Naive B cell (primary cell): ENCODE measurements at places on chromosomes 6 and 20.
A peak's percentile ranks its signal among the peaks of the same experiment; 100 is the strongest.

DNA sequence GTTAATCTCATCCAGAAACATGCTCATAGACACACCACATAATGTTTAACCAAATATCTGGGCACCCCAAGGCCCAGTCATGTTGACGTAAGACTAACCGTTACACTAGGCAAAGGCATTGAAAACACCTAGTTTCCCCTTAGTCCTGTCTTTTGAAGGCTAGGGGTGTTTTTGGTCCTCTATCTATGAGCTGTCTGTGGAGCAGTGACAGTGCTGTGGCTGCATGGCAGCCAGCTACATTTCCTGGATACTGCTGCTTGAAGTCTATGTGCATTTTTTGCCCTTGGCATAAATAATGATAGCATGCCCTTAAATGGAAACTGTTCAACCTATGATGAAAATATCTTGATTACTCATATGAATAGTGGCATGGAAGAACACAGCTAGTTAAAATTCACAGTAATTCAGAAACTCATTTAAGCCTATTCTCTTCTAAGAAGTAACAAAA, 18.6 kb downstream of the FARS2 start:
- H3K4me3 ChIP-seq: no peak overlapping the region
- no peaks in the 10 kb centered on the region for H3K27me3 ChIP-seq
- DNase-seq: no peak
- peaks cover 16% of the 10 kb centered on the region for H3K4me1 ChIP-seq

DNA sequence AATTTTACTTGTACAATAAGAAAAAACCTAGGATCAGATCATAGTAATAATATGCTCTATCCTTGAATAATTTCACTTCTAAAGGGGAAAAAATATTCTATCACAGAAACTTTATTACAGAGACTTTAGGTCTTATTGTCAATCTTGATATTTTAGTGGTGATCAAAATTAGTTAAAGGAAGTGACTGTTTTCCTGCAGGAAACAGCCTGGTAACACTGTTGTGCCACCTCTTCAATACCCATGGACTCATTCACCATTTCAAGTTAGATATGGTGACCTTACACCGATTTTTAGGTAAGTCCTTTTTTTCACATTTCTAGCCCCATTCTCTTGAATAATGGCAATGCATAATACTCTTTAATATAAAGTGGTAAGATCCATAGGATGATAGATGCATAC, 99.2 kb downstream of the MTFR2 start:
- peaks cover 53% of the 10 kb centered on the region for H3K36me3 ChIP-seq
- no peak for DNase-seq
- no peaks in the 10 kb centered on the region for H3K27me3 ChIP-seq
- no peaks in the 10 kb centered on the region for H3K4me1 ChIP-seq
- H3K4me3 ChIP-seq: no peak overlapping the region

- no peaks in the 10 kb centered on the region for H3K36me3 ChIP-seq
- no peak for DNase-seq
- no peak overlapping the region for H3K4me3 ChIP-seq
- no peaks in the 10 kb centered on the region for H3K4me1 ChIP-seq
- no peaks in the 10 kb centered on the region for H3K27me3 ChIP-seq
- H3K27ac ChIP-seq: no peak overlapping the region
These were observed 137.8 kb downstream of the BTBD9 start for GRCh38 chr6:38501931-38502330.

DNA sequence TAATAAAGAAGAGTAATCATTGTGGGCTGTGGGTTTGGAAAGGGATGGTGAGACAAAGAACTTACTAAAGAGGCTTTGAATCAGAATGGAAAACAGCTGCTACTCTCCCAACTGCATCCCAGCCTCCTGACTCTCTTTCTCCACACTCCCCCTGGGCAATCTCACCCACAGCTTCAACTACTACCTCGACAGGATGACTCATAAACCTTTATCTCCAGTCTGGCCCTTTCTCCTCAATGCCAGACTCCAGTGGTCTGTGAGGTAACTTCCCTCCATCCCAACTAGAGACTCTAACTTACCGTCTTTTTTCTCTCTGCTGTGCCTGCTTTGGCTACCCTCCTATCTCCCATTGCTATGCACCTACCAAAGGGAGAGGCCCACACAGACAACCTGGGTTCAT, 135.3 kb upstream of the RREB1 start:
- H3K4me3 ChIP-seq: no peak overlapping the region
- DNase-seq: no peak
- H3K36me3 ChIP-seq: no peaks in the 10 kb centered on the region

DNA sequence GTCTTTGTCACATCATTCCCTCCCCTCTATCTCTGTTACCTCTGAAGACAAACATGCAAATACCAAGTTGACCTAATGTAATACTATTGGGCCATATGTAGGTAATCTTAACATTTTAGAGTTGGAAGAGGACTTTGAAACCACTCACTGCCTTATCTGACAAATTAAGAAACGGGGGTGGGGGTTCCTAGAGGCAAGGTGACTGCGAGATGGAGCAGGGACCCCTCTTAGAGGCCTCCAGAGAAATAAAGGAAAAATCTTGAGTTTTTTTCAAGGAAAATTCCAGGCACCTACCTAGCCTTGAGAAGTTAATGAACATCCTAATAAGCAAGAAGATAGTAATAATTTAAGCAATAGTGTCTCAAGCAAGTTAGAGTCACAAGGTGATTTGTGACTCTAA, 270.8 kb downstream of the CD83 start:
- no peak overlapping the region for H3K4me3 ChIP-seq
- H3K27ac ChIP-seq: peak overlapping the region; percentile 44
- no peaks in the 10 kb centered on the region for H3K36me3 ChIP-seq
- no peak for DNase-seq
- H3K4me1 ChIP-seq: peaks cover 39% of the 10 kb centered on the region

DNA sequence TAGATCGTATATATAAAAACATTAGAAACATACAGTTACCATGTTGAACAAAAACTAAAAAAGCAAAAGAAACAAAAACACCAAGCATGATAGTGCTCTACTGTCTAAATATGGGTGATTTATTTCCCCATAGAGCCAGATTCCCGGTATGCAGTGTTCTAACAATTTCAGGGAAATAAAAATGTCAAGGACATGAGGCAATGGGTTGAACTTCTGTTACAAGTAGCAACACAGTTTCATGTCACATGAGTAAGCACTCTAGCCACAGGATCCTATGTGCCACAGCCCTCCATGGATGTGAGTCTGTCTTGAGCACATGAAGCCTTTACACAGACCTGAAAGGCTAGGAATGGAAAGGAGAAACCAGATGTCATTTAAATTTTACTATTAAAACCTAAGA, 96.0 kb downstream of the MAP3K5 start:
- no peak overlapping the region for H3K27ac ChIP-seq
- H3K36me3 ChIP-seq: peaks cover 13% of the 10 kb centered on the region
- H3K27me3 ChIP-seq: no peaks in the 10 kb centered on the region
- H3K4me1 ChIP-seq: peaks cover 2% of the 10 kb centered on the region
- DNase-seq: no peak
- no peak overlapping the region for H3K4me3 ChIP-seq

DNA sequence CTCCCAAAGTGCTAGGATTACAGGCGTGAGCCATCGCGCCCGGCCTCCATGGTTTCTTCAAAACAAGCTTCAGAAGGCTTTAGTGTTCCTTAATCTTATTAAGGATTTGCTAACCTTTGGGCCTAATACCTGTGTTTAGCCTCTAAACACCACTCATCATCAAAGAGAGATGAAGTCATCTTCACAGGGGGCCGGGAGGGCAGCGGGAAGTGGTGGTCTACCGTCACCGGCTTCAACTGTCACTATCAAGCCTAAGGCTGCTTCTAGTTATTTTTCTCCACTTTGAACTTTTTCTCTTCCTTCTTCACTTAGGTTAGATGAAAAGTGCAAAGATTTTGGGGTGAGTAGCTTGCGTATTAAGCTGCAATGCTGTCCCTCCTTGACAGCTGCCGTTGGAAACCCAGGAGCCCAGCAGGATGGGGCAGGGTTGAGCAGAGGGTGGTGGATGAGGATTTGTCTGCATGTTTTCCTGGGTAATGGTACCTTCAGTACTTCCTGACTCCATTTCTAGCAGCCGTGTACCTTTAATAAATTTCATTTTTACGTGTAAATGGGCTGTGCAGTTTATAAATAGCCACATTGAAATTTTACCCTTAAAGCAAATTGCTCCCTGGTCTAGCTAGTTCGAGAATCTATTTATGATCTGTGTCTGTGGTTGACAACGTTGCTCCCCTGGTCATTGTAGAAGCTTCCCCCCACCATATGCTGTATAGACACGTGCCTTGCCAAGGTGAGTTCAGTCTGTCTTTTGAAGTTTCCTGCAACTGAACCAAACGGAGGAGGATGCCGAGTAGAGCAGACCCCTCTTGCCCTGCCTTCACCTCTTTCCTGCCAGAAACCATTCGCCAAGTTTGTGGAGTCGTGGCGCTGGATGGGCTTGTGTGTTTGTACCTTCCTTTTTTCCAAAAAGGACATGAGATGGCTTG, 64.8 kb downstream of the SYNJ2 start:
- DNase-seq: no peak
- no peaks in the 10 kb centered on the region for H3K27me3 ChIP-seq
- H3K27ac ChIP-seq: no peak overlapping the region
- H3K4me1 ChIP-seq: no peaks in the 10 kb centered on the region
- peaks cover 14% of the 10 kb centered on the region for H3K36me3 ChIP-seq

DNA sequence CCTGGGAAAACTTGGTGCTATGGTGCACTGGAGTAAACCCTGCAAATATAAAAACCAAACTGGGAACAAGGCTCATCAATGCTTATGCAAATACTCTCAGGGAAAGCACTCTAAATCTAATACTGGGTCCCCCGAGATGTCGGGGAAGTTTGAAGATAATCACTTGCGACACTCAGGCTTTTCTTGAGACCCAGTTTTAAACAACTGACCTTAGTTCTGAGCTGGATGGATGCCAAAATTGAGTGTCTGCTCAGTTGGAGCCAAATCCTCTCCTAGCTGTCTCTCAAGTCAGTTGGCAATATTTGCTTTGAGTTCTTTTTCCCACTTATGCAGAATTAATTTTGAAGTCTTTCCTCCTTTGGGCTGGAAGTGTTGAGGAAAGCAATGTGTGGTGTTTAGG, 75.5 kb upstream of the CD2AP start:
- no peaks in the 10 kb centered on the region for H3K36me3 ChIP-seq
- no peak overlapping the region for H3K4me3 ChIP-seq
- no peak for DNase-seq
- no peaks in the 10 kb centered on the region for H3K27me3 ChIP-seq

- no peaks in the 10 kb centered on the region for H3K36me3 ChIP-seq
- peak overlapping the region; percentile 80 for H3K27ac ChIP-seq
- H3K4me3 ChIP-seq: peak overlapping the region; percentile 75
- peaks cover 40% of the 10 kb centered on the region for H3K4me1 ChIP-seq
- no peaks in the 10 kb centered on the region for H3K27me3 ChIP-seq
These were observed 17.9 kb downstream of the MDGA1 start for GRCh38 chr6:37679539-37680476.

- no peak for DNase-seq
- H3K36me3 ChIP-seq: no peaks in the 10 kb centered on the region
- H3K4me3 ChIP-seq: no peak overlapping the region
- no peak overlapping the region for H3K27ac ChIP-seq
These were observed 431.6 kb downstream of the GJA1 start for GRCh38 chr6:121867095-121867494.

DNA sequence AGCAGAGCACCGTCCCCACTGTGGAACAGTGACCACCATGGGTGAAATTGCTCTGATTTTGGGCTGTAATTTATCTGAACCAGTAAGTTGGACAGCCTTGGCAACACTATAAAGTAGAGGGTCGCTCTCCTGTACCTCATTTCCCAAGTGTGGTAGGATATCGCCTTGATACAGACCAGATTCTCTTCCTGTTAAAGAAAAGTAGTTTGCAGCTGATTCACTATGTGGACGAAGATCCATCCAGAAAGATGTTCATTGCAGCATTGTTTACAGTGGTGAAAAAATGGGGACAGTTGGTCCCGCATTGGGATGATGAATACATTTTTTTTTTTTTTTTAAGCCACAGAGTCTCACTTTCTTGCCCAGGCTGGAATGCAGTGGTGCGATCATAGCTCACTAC, 74.3 kb downstream of the SLX4IP start:
- H3K4me3 ChIP-seq: no peak overlapping the region
- H3K27ac ChIP-seq: no peak overlapping the region
- H3K36me3 ChIP-seq: no peaks in the 10 kb centered on the region
- H3K4me1 ChIP-seq: peaks cover 20% of the 10 kb centered on the region
- H3K27me3 ChIP-seq: no peaks in the 10 kb centered on the region

DNA sequence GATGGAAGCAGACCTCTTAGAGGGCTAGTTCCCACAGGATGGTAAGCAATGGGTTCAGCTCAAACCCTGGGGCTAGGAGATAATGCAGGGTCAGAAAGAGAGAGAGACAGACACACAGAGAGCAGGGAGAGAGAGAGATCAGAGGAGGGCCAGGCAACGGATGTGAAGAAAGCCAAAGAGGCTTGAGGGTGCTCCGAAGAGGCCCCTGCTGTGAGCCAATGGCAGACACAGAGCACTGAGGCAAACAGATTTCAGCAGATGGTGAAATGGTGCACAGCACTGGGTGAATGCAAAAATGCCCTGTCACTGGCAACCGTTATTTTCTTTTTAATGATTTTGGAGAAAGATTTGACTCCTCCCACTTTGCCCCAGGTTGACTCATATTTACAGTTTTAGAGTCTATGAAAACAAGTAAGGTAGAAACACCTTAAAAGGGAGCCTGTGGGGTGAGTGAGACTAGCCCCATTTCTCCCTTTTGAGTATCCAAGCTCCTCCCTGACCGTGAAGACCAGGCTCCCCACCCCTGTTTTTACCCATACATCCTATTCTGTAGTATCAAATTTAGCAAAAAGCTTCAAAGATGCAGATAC, 840 bp downstream of the DEFB132 start:
- H3K27ac ChIP-seq: no peak overlapping the region
- H3K4me1 ChIP-seq: no peaks in the 10 kb centered on the region
- H3K4me3 ChIP-seq: no peak overlapping the region
- DNase-seq: no peak
- peaks cover 12% of the 10 kb centered on the region for H3K27me3 ChIP-seq
- no peaks in the 10 kb centered on the region for H3K36me3 ChIP-seq

GRCh38 chr6:74362391-74362790, 666.4 kb downstream of the CD109 start:
- no peaks in the 10 kb centered on the region for H3K36me3 ChIP-seq
- no peak overlapping the region for H3K27ac ChIP-seq
- no peaks in the 10 kb centered on the region for H3K27me3 ChIP-seq
- no peaks in the 10 kb centered on the region for H3K4me1 ChIP-seq
- DNase-seq: no peak

- no peak overlapping the region for H3K27ac ChIP-seq
- H3K4me1 ChIP-seq: no peaks in the 10 kb centered on the region
- H3K27me3 ChIP-seq: peaks cover 24% of the 10 kb centered on the region
- DNase-seq: no peak
- H3K4me3 ChIP-seq: no peak overlapping the region
- H3K36me3 ChIP-seq: no peaks in the 10 kb centered on the region
These were observed 62.3 kb upstream of the ENPP5 start for GRCh38 chr6:46233129-46233528.

DNA sequence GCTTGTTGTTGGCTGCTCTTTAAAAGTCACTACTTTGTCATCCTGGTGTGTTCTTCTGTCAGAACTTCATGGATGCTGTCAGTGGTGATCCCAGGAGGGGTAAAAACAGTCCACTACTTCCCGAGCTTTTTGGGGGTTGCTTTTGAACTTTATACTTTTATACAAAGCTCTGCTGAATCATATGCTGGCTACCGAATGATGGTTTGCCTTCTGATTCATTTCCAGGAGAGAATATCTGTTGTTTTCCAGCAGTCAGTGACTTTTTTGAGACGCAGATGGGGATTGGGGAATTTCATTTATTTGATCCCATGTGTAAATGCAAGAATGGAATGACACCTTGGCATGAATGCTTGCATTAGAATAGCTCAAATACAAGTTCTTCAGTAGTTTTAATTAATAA, 32.7 kb upstream of the COL10A1 start:
- no peaks in the 10 kb centered on the region for H3K27me3 ChIP-seq
- no peak overlapping the region for H3K4me3 ChIP-seq
- peaks cover 14% of the 10 kb centered on the region for H3K4me1 ChIP-seq
